ENCODE measurements at places on chromosomes 11 and 22.
A peak's percentile ranks its signal among the peaks of the same experiment; 100 is the strongest.

DNA sequence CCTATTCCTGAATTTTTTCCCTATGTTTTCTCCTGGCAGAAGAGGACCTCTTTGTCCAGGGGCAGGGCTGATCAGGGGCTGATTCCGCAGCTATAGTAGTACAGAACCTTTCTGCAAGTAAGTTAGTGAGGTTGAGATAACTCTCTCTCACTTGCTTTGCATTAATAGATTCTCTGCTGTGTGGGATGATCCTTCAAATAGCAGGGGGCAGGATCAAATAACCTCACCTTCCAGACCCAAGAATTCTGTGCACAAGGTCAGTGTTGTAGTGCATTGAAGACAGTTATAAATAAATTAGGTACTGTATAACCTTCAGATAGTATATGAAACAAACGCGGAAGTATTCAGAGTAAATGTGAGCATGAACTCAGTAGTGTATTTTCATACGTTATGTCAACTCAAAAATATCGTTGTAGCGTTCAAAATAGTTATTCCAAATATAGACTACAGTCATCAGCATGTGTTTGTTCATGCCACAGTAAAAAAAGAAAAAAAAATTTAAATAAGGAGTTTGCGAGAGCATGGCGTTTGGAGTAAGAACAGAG, 278 bp downstream of the MMP26 start:
- no peak for DNase-seq

DNA sequence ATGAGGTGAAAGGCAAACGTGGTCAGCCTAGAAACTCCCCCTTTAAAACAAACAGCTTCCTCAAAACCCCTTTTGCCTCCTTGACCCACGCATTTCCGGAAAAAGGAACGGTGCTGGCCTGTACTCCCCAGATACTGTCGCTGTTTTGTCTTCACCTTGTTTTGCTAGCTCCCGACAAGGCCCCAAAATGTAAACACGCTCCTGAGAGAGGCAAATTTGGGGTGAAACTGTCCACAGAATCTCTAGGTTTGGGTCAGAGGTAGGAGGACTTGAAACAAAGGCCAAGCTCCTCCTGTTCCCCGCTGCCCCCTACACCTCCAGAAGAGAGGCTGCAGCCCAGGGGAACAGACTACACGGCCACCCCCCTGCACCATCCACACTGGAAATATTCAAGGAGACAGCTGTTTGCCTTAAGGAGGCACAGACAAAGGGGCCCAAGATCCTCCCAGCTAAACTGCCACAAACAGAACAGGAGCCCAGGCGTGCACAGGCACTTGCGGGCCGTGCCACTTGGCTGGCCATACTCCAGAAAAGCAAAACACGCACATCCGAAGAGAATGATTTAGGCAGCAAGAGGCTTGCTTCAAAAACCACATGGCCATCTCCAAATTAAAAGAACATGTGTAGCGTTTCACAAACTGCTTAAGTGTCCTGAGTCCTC, 160.5 kb upstream of the GRK3 start:
- no peak for DNase-seq

- DNase-seq, result no peak
Measured at GRCh38 chr11:73156114-73156513, 14.0 kb upstream of the FCHSD2 start.

GRCh38 chr22:31400023-31400397, 606 bp downstream of the DRG1 start:
- no peak for DNase-seq

GRCh38 chr11:111465400-111465799, 46.8 kb downstream of the BTG4 start:
- DNase-seq, result no peak

DNA sequence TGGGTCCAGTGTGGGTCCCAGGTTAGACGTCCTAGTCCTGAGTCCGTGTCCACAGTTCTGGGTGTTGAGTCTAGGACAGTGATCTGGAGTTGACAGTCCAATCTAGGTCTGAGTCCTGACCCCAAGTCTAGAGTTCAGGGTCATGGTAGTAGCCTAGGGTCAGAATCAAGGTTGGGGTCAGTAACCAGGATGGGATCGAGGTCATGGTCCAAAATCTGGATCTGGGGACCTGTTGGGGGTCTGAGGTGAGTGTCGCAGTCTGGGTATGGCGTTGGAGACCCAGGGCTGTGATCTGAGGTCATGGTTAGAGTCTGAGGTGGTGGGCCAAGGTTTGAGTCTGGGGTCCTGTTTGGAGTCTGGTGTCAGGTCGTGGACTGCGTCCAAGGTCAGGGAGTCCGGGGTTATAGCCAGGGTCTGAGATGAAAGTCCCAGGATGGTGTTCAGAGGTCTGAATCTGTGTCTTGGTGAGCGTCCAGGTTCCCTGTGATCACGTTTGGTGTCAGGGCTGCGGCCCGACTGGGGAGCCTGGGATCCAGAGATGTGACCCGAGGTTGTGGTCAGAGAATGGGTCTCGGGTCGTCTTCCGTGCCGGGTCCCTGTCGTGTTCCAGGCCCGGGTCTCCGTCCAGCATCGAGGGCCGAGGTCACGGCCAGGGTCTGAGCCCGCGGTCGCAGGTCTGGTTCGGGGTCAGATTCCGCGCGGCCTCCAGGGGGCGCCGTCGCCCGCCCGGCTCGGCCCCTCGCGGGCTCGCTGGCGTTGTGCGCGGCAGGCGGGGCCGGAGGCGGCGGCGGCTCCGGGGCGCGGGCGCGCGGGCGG, 432 bp upstream of the GRK2 start:
- peak; percentile 83 for DNase-seq

Data from CD4-positive, alpha-beta T cell treated with Interleukin-10 for 1 hour (primary cell).